ENCODE measurements at places on chromosomes 5 and 9.

- no peak for DNase-seq
Measured at GRCh38 chr9:110047232-110047954, 160.6 kb downstream of the C9orf152 start.

- no peak for DNase-seq
Measured at GRCh38 chr5:168609806-168610482, 30.8 kb upstream of the PANK3 start.

- DNase-seq, result no peak
Measured at GRCh38 chr5:175748650-175749049, 90.8 kb downstream of the HRH2 start.

DNA sequence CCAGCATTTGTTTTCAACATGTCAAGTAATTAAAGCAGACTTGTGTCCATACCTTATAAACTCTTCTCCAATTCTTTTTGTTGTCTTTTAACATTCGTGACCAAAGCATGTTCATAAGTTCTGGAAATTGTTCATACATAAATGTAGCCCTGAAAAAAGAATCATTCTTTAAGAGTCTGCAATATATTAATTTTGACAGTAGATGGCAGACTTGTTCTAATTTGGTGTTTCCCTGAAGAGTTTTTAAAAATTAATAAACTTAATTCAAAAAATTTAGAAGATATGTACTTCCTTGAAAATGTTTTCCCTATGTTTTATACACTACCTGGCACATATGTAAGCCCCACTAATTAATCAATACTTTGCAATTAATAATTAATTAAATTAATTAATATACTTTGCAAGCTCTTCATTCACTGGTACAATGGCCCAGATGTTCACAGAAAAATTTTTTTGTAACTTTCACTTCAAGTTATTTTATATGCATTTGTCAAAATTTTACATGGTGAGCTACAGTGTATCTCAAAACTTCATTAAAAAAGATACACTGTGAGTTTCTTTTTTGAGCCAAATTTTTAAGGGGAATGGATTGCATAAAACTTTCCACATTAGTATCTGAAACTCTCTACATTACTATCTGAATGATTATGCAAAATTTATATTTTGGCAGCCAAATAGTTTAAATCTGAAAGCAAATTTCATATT lies 42.1 kb downstream of the CLINT1 start:
- peak; percentile 14 for DNase-seq

GRCh38 chr5:93915142-93915553 lies 173.7 kb upstream of the POU5F2 start:
- peak; percentile 26 for DNase-seq

DNA sequence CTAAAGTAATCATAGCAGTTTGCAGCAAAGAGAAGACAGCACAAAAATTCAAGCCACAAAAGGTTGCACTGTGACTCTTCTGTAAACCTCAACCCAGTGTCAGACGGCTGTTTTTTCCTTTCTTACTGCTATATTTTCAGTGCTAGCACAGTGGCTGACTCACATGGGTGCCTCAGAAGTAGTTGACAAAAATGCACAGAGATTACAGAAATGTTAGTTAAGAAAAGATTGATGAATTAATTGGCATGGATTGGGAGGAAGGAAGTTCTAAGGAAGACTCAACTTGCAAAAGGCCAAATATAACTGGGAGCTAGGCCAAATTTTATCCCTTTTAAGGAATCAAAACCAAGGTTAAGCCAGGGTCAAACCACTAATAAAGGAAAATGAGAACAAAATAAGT lies 43.7 kb upstream of the ITGA1 start:
- DNase-seq, result no peak

DNA sequence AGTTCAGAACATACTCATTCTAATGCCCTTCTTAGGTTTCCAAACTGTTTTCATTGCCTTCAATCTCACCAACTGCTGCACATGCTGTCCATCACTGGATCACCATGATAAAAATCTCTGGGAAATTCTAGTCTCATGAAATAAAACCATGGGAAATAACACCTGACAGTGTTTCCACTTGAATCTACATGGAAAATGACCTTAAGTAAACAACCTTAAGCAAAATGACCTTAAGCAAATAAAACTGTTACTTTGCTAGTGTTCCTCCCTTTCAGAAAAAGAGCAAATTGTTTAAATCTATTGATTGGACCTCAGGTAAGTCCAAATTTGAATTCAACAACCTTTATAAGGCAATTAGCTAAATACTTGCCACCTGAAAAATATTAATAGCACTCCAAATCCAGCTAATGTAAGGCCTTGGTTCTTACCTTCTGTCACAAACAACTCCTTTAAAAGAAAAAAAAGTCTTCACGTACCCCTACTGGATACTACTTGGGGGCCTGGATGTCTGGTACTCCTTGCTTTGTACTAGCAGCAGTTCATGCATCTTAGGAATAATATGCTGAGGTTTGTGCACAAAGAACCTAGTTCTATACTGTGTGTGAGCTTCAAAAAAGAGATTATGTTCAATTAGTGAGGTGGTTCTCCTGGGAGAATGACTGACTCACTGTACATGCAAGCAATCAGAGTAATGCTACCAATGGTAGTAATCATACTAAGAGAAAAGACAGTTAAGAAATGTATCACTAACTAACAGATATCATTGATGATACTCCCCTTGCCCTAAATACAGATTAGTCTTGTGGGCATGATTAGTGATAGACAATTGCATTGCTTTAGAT lies 630.4 kb downstream of the PSAT1 start:
- no peak for DNase-seq

GRCh38 chr5:1167361-1167727 lies 34.1 kb upstream of the SLC6A19 start:
- DNase-seq, result no peak

GRCh38 chr9:110109333-110110092 lies 98.4 kb downstream of the C9orf152 start:
- no peak for DNase-seq

GRCh38 chr9:27659001-27659400 lies 85.7 kb upstream of the C9orf72 start:
- no peak for DNase-seq
